ENCODE measurements at places on chromosomes 7 and 10.

- DNase-seq, result no peak
Measured at GRCh38 chr10:32501906-32502305, 56.0 kb downstream of the CCDC7 start.

DNA sequence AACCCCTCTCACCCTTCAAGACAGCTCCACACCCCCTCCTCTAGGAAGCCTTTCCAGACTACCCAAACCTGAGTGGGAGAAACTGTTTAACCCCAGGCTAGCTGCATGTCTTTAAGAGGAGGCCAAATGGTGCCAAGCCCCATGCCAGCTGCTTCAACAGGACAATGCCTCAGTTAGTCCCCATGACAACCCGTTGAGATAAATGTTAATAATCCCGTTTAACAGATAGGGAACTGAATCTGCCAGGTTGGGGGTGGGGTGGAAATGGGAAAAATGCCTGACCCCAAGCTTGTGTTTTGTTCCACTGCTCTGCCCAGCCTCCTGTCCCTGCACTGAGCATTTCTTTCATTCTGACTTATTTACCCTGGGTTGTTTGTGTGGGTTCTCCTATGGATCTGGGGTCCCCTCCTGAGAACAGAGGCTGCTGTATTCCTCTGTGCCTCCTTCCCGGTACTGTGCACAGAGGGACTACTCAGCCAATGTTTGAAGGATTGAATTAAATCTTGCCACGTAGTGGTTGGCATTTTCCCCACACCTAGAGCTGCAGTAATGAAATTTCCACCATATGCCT, 452.6 kb upstream of the ZMIZ1 start:
- no peak for DNase-seq

DNA sequence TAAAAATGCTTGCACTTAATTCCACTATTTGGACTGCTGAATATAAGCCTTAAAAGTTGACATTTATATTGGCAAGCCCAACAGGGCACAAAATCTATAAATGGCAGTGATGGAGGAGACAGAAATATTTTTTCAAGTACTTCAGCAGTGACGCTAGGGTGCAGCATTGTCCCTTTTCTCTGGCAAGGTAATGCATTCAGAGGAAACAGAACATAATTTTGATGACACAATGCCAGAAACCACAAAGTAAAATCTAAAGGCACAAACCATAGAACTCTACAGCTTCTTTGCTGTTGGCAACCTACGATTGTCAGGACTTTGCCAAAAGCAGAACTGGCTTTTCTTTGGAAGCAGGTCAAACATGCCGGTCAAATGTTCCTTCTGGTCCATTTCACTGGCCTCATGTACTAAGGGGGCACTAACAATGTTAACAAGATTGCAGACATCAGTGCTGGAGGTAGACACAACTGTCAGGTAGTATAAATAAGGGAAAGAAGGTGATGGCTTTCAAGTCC, 30.9 kb upstream of the FAM133B start:
- DNase-seq, result no peak

GRCh38 chr7:55515569-55516279, 56.6 kb downstream of the VOPP1 start:
- DNase-seq, result no peak

GRCh38 chr10:117488004-117488403, 54.5 kb upstream of the EMX2 start:
- no peak for DNase-seq

DNA sequence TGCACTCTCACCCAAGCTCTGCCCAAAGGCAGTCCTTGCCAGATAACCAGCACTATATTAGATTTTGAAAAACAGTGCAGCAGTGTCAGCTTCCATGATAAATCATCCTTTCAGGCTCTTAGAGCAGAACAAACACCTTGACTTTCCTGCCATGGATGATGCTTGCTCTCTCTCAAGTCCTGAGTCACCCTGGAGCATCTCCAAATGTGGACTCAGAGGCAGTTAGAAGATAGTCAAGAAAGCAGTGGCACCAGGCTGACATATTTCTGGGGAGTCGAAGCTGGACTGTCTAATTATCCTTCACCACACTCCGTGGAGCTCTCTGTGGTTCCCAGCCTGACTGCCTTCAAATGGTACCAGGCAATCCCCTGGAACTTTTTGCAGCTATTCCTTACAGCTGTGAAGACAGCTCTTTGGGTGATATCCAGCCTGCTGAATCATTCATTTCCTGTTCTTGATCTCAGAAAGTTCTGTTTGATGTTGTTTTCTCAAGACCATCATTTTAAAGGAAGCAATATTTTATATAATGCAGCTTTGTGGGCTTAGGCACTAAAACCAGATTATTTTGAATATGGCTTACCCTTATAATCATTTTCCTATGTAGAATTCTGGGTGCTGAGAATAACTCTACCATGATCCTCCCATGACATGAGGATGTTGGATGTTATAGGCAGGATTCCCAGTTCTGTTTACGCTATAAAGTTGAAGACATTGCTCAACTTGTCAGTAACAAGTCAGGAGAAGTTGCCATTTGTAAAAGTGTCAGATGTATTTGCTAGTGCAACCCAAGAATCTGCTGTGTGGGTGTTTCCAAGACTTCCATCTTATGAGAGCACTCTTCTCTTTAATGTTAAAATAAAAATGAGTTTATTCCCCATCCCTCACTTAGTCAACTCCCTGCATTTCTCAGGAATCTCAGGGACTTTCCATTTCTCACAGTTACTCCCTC, 233.8 kb downstream of the C7orf25 start:
- DNase-seq, result no peak

DNA sequence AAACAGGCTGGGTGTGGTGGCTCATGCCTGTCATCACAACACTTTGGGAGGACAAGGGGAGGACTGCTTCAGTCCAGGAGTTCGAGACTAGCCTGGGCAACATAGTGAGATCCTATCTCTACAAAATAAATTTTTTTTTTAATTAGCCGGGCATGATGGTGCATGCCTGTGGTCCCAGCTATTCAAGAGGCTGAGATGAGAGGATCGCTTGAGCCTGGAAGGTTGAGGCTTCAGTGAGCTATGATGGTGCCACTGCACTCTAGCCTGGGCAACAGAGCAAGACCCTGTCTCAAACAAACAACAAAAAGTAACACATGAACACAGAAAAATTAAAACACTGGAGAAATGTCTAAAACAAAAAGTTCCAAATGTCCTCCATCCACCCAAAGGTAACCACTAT, 22.9 kb downstream of the PIK3AP1 start:
- DNase-seq, result no peak
